ENCODE measurements at places on chromosomes 1 and 21. TPM values are rescaled to one million over a fixed set of nuclear protein-coding genes. Genes with fewer than 3 reads are reported as not detected.

The RYR2 gene
- polyA plus RNA-seq, result not detected

The CYP4A22 gene
- polyA plus RNA-seq, result not detected

The CD1C gene
- 179 TPM for polyA plus RNA-seq

The RGS1 gene
- 119 TPM for polyA plus RNA-seq

The LDLRAD1 gene
- not detected for polyA plus RNA-seq

The CPLANE2 gene
- polyA plus RNA-seq, result 2.2 TPM

The RHBG gene
- polyA plus RNA-seq, result not detected

The ERICH3 gene
- polyA plus RNA-seq, result not detected

The RGS2 gene
- polyA plus RNA-seq, result 244 TPM

The CFAP141 gene
- polyA plus RNA-seq, result not detected

The WDR64 gene
- 0.90 TPM for polyA plus RNA-seq

The OR2T33 gene
- not detected for polyA plus RNA-seq

The HMGCS2 gene
- polyA plus RNA-seq, result not detected

The SLAMF1 gene
- polyA plus RNA-seq, result 17.2 TPM

The KMO gene
- polyA plus RNA-seq, result 10.9 TPM

The TEDDM1 gene
- 0.08 TPM for polyA plus RNA-seq

The CFHR2 gene
- not detected for polyA plus RNA-seq

The CELA3B gene
- not detected for polyA plus RNA-seq

The KCNJ15 gene
- not detected for polyA plus RNA-seq

The RGS13 gene
- polyA plus RNA-seq, result 0.33 TPM

The ELAPOR1 gene
- polyA plus RNA-seq, result 1.0 TPM

The RNU1-2 gene
- not detected for polyA plus RNA-seq

The TNFRSF9 gene
- polyA plus RNA-seq, result not detected

The MYOG gene
- polyA plus RNA-seq, result not detected

The REN gene
- not detected for polyA plus RNA-seq

The GOLT1A gene
- polyA plus RNA-seq, result not detected

The ACTRT2 gene
- not detected for polyA plus RNA-seq

The NUDT4B gene
- polyA plus RNA-seq, result 5.8 TPM

The HRNR gene
- polyA plus RNA-seq, result not detected

The IVL gene
- not detected for polyA plus RNA-seq

The SPRR2A gene
- polyA plus RNA-seq, result not detected

The DMBX1 gene
- not detected for polyA plus RNA-seq

The AQP10 gene
- not detected for polyA plus RNA-seq

All from IgD-negative memory B cell (primary cell).